ENCODE measurements at places on chromosomes 5 and 9.

DNA sequence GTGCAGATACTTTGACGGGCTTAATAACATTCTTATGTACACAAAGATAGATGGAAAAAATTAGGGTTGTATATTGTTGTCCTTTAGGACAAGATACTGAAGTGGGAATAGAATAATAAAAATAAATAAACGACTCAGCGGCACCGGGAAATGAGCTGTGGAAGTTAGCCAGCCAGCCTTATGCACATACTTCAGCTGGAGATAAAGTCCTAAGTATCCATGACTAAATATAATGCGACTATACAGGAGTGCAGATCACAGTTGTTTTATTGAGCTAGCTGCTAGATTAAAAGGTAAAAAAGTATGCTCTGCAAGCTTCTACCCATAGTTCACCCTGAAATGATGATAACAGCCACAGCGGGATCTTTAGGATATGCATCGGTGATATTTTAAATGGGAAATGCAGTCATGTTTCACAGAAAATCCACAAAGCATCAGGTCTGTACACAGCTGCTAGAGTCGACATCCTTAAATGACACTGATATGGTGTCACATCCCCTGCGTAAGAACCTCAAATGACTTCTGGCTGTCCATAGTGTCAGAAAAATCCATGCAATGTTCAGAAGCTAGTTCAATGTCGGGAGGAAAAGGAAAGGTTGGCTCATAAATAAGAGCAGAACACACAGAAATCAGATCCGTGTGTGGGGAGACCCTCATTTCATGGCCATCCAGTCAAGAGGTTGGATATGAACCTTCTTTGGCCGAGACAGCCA is 392.8 kb upstream of the DAP start:
- DNase-seq, result no peak

GRCh38 chr5:56566374-56567249 is 248.7 kb upstream of the MAP3K1 start:
- no peak for DNase-seq

DNA sequence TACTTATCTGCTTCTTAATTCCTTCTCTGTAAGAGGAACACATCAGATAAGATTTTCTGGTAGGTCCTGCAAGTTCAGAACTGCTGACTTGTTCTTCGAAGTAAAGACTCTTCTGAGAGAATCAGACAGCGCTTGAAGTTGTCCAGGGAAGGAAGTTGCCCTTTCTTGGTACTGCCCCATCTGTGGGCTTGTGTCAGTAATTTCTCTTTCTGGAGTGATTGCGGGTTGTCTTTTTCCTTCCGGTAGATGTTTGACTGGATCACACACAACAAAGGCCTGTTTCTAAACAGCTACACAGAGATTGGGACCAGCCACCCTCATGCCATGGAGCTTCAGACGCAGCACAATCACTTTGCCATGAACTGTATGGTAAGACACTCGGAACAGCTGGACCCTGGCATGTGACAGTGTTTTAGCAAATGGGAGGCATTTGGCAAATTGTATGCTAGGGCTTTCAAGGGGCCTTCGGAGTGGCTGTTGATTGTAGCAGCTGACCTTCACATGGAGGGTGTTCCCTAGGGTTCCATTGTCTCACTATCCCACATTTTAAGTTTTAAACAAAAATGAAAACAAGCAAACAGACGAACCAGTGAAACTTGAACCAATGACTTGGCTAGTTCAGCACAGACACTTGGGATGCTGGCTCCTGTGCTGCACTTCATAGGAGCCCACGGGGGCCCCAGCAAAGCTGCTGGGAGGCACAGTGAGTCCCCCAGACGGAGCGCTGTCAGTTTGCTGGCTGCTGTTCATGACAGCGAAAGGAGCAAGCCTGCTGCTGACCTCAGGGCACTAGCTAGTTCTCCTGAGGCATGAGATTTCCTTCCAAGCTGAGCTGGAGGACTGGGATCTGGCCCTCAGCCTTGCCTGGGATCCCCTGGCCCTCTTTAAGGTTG is 149.9 kb downstream of the TRIO start:
- no peak for DNase-seq

DNA sequence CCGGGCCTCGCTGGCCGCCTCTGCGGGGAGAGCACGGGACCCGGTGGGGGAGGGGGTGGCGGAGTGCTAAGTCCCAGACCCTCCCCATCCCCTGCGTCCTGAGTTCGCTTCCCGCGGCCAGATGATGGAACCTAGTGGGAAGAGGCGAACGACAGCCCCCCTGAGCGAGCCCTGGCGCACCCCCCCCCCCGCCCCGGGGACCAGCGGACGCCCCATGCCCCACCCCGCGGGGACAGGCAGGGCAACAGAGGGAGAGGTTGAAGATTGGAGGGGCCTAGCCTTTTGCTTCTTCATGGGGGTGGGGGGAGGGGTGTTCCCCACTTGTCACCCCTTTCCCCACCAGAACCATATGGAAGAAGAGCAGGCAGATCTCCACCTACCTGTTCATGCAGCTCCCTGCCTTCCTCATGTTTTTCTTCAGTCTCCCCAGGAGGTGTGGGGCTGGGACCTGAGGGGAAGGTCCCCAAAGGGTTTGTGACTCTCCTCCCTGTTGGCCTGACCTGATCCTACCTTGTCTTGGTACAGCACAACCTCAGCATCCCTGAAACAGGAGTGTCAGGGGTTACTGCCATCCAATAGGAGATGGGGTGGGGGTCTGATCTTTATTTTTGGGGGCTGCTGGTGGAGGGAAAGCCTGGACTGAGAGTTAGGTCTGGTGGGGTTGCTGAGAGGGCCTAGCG is 485 bp downstream of the FAM53C start:
- no peak for DNase-seq

DNA sequence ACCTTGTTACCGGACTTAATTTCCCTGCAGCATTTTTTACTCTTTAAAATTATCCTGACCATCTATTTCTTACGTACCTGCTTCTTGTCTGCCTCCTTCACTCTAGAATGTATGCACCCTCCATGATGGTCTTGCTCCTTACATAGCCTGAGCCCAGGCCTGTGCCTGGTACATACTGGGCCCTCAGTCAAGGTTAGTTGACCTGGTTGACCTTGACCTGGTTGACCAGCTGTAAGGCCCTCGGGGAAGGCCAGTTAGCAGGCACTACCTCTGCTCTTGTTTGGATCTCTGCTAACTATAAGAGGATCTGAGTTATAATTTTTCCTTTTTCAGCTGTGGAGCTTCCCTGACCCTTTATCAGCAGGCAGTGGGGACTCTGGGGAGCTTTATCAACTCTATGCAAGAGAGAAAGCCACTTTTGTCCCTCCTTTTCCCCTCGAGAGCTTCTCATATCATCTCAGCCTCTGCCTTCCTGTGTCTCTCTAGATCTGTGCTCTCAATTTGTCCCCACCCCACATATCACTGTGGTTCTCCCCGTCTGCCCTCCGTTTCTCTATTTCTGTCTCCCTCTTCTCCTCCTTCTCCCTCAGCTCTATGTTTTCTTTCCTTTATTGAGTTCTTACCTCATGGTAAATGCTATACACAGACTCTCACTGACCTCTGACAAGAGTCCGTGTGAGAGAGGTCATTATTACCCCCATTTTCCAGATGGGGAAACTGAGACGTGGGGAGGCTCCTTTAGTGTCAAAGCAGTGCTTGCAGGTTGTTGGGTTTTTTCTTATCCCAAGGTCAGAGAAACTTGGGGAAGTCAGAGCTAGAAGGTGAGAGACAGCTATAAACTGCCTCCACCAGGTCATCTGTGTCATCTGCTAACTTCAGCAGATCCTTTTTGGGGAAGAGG is 28.6 kb downstream of the SPRY4 start:
- no peak for DNase-seq

DNA sequence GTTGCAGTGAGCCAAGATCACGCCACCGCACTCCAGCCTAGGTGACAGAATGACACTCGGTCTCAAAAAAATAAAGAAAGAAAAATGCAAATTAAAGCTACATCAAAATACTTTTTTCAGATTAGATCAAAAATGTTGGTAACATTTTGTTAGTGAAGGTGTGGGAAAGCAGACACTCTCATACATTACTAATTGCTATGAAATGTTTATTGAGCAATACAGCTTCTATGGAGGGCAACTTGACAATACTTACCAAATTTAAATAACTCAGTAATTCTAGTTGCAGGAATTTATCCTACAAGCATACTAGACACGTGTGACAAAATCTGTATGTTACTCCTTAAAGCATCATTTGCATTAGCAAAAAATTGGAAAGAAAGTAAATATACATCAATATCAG is 4.1 kb downstream of the TRIM23 start:
- no peak for DNase-seq

DNA sequence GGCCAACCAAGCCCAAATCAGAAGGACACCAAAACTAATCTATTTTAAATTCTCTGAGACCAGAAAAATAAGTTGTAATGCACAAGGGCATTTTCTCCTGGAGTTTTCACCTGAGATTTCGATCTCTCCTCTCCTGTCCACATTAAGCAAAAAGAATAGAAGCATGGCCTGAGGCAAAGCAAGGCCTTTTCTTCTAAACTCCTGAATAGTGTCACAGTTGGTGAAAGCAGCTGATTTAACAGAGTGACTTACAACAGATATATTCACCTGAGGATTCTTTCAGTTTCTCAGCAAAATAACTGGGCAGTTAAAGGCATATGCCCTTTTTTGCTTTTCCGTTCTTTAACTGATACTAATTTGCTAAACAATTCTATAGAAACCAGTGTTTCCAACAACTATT is 547.7 kb downstream of the EFNA5 start:
- no peak for DNase-seq

DNA sequence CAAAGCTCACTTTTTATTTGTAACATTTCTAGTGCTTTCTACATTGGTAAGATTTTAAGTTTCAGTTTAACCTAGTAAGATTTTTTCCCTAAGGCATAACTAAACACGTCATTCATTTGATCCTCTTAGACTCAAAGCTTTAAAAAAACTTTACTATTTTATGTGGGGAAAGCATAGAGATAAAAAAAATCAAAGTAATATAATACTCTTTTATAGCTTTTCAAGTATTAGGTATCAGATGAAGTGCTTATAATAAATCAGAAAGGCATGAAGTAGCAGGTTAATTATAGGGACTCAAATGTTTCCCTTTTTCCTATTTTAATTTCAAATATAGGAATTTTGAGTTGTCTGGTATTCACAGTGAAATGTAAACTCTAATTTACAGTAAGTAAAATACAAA is 68.0 kb upstream of the POU5F2 start:
- DNase-seq, result no peak

- no peak for DNase-seq
Measured at GRCh38 chr9:98085944-98086343, 29.4 kb downstream of the NANS start.

- no peak for DNase-seq
Measured at GRCh38 chr9:116181853-116182610, 28.4 kb downstream of the PAPPA start.

GRCh38 chr9:120779227-120779626 is 14.0 kb downstream of the FBXW2 start:
- DNase-seq, result no peak

GRCh38 chr5:149636861-149637246 is 55.6 kb downstream of the ARHGEF37 start:
- peak; percentile 66 for DNase-seq
